NCI-H2029 treated with DMSO at 0.1 percent for 48 hours (cell line): ENCODE measurements at places on chromosomes 1 and 21.
A peak's percentile ranks its signal among the peaks of the same experiment; 100 is the strongest.

DNA sequence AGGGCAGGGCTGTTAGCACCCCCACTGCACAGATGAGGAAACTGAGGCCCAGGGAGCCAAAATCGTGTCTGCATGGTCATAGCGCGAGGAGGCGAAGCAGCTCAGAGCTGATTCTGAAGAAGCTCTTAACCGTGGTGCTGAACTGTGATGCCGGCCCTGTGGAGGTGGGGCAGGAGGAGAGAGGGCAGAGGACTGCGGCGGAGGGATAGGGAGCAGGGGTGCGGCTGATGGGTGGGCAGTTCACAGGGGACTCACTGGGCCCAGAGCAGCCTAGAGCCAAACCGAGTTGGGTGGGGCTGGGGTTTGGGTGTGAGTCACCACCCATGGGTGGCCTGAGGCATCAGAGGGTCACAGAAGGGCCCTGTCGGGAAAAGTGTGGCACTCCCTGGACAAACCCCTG lies 74.7 kb downstream of the RAP1GAP start:
- no peak for DNase-seq

DNA sequence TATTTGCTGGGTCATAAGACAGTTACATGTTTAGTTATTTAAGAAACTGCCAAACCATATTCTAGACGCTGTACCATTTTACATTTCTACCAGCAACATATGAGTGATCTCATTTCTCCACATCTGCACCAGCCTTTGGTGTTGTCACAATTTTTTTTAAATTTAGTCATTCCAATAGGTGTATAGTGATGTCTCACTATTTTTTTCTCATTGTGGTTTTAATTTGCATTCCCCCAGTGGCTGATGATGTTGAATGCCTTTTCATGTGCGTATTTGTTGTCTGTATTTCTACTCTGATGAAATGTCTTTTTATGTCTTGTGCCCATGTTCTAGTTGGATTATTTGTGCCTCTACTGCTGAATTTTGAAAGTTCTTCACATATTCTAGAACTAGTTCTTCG lies 38.4 kb downstream of the NFASC start:
- no peak for DNase-seq

- DNase-seq: peak; percentile 5
These were observed 99.2 kb downstream of the LHX8 start for GRCh38 chr1:75233302-75233929.

- no peak for DNase-seq
These were observed 458 bp downstream of the CRABP2 start for GRCh38 chr1:156704930-156705320.

GRCh38 chr1:207355060-207355459 lies 33.6 kb downstream of the CD55 start:
- no peak for DNase-seq

DNA sequence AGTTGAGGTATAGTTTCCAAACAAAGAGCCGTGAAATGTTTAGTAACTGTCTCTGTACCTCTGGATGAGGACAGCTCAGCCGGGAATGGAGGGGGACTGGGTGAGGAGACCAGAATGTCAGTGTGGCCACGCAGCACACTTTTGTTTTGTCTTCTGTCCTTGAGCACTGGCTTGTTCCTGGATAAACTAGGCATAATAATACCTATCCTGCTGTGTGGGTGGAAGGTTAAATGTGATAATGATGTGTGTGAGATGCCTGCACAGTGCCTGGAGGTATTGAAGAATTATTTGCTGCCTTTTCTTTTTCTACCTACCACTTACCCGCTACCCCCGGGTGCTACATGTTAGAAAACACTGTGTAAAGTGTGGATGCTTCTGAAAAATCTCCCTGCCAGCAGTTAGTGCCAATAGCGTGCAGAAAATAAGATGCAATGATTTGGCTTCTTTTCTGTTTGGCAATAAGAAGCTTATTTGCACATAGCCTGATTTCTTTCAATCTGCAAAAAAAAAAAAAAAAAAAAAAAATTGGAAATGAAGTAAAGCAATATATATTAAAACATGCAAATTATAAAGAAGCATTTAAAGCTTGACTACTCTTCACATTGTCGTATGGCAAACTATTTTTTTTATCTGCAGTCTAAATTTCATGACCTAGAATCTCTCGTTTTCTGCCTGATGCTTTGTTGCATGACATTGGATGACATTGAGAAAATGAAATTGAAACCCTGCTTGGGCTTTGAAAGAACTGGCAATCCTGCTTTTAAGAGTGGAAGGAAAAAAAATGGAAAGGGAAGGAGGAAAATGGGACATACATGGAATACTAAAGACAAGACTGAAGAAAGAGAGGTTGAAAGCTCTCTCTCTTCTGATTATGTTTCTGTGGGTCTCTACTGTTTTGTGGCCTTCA lies 89.5 kb downstream of the DISC1 start:
- DNase-seq: no peak

DNA sequence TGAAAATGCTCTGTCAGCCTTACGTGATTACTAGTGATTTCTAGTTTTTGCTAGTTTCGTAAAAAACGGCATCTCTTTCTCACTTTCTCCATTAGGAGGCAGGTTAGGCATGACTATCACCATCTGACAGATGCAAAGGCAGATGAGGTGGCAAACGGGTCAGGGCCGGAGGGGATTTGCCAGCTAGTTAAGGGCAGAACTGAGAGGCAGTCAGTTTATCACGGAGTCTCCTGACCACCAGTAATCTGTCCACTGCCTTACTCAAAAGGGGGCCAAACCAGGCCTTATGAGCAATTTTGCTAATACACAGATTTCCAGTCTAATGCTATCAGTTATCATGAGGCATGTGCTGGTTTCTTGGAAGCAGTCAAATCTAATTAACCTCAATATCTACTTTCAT lies 159.3 kb downstream of the TSEN15 start:
- no peak for DNase-seq

DNA sequence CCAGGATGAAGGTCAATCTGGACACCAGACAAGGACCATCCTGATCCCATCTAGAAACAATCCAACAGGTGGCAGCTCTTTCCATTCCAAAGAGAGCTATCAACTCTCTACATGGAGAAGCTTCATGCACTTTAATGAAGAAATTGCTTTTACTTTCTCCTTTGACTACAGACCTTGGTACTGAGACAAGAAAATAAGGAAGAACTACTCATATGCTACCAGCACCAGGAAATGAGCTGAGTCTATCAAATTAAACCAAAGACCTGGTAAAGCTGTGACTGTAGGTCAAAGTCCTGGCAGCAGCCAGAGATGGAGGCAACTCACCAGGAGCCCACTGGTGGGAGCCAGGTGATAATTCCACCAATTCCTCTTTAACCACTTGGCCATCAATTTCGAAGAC lies 64.3 kb upstream of the LRRC8B start:
- no peak for DNase-seq

DNA sequence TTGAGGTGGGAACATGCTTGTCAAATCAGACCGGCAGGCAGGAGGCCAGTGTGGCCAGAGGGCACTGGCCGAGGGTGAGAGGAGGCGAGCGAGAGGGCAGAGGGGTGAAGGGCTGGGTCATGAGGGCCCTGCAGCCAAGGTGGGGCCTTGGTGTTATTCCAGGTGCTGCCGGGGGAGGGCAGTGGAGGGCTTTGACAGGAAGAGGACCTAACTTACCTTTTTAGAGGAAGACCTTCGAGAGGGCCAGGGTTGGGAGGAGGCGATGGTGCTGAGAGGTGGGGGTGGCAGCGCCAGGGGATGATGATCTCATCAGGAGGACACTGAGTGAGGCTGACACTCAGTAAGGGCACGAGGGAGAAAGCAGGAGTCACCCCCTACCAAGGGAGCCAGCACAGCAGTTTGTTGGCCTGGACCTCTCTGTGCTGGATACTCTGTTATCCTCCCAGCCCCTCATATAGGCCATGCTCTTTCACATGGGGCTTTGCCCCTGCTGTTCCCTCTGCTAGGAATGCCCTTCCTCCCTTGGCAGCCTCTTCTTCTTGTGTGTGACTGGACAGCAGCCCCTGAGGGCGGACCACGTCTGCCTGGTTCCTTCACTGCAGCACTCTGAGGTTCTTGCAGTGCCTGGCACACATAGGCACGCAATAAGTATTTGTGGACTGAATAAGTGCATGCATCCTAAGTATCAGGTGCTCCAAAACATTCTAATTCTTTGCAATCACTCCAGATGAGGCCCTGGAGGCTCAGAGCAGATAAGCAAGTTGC lies 7.5 kb upstream of the TTC22 start:
- no peak for DNase-seq

- no peak for DNase-seq
These were observed 1.5 kb downstream of the GUCA2B start for GRCh38 chr1:42154685-42155084.

GRCh38 chr21:29299046-29299915 lies 559 bp downstream of the BACH1 start:
- DNase-seq: no peak

GRCh38 chr1:184965944-184966860 lies 8.1 kb downstream of the NIBAN1 start:
- no peak for DNase-seq

DNA sequence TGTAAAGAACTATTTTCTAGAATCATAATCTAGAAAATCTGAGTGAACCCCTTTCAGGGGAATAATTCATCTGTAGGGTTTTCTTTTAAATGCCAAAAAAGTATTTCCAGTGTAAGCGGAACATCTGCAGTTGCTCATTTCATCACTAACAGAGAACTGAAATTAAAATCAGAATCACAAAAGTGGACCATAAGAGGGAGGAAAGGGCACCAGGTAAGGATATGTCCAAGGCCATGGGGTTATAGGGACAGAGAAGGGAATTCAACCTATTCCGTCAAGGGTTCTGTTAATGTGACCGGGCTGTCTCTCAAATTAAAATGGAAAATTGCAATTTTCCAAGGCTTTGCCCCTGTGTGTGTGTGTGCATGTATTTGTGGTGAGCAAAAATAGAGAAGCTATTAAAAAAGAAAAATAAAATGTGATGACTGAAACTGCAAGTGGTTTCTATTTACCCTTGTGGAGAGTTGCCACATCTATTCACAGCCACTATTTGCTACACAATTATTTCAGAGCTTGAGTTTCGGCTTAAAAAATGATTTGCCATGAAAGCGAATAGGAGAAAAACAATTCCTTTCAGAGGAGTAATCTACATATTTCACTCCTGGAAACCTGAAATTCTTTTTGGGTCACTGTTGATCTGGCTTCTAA lies 53.1 kb downstream of the APP start:
- DNase-seq: no peak

GRCh38 chr1:8551057-8551456 lies 233.1 kb downstream of the SLC45A1 start:
- DNase-seq: no peak
